ENCODE measurements at places on chromosomes 2 and 18.

- no peak for DNase-seq
Measured at GRCh38 chr2:54610700-54611099, 112.8 kb upstream of the EML6 start.

GRCh38 chr2:116820986-116821385, 993.5 kb upstream of the DDX18 start:
- DNase-seq: no peak

DNA sequence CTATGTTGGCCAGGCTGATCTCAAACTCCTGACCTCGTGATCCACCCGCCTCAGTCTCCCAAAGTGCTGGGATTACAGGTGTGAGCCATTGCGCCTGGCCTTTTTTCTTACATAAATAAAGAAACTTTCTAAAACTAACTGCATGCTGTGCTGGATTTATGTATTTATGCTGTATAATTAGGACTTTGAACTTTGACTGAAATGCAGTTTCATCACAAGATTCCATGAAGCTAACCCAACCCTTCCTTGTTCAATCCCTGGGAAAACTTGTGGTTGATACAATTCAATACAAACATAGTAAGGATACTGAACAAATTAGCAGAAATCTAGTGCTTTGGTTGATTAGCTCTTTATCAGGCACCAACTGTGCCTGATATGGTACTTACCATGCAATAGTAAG, 20.9 kb upstream of the SLC35F5 start:
- DNase-seq: no peak

- DNase-seq: no peak
Measured at GRCh38 chr2:73111073-73112025, 1.4 kb downstream of the RAB11FIP5 start.

GRCh38 chr2:86541334-86541733, 21.9 kb downstream of the CHMP3 start:
- DNase-seq: no peak

- DNase-seq: no peak
Measured at GRCh38 chr2:176488431-176488830, 219.2 kb downstream of the MTX2 start.

- DNase-seq: peak; percentile 62
Measured at GRCh38 chr2:64562148-64562784, 38.1 kb downstream of the AFTPH start.

GRCh38 chr2:9800975-9801726, 42.1 kb upstream of the TAF1B start:
- DNase-seq: peak; percentile 81

GRCh38 chr2:220648628-220649027, 923.5 kb downstream of the EPHA4 start:
- DNase-seq: no peak

DNA sequence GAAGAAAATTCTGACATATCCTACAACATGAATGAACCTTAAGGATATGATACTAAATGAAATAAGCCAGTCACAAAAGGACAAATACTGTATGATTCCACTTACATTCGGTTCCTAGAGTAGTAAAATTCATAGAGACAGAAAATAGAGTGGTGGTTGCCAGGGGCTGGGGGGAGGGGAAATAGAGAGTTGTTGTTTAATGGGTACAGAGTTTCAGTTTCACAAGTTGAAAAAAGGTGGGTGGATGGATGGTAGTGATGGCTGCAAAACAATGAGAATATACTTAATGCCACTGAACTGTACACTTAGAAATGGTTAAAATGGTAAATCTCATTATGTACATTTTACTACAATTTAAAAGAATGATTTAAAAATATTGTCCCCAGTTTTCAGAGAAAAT, 53.3 kb upstream of the NFU1 start:
- peak; percentile 34 for DNase-seq

DNA sequence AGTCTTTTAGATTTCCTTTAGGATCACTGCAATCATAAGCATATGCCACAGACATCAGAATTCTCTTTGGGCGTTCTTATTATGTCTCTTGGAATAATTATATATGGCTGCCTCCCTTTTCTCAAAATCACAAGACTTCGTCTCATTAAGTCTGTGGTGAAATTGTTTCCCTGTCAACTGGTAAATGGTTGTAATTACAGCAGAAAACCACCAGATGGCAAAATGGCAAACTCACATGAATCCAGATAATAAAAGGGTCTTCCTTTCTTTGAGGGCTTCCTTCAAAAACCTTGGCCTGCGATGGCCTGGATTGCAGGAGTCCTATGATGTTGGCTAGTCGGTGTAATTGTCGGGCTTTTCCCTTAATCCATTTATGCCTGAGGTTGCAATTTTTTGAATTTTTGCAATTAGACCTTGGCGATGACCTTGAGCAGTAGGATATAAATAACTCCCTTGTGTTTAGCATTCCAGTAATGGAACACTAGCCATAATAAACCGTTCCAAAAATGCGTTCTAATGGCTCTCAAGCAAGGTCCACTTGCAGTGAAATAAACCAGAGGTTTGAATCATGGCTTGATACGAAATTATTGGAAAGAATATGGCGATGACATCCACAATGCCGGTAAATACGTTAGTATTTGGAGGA, 656.4 kb downstream of the MBD2 start:
- DNase-seq: peak; percentile 9

DNA sequence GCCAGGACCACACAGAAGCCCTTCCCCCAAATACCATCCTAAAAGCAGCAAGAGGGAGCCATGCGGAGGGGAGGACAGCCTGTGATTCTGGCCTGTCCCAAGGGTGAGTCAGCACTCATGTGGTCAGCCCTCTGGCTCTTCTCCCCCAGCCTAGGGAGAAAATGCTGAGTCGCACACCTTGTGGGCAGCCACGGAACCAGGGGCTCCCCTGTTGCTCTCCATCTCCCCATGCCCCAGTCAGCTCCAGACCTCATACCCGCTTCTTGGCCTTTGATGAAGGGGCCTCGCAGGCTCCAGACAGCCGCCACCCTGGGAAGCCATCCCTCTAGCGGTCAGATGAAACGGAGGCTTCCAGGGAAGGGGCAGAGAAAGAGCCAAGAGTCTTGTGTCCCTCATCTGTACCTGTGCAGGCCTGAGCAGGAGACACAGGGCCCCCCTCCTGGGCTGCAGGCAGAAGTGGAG, 181.3 kb upstream of the SIX2 start:
- DNase-seq: no peak

DNA sequence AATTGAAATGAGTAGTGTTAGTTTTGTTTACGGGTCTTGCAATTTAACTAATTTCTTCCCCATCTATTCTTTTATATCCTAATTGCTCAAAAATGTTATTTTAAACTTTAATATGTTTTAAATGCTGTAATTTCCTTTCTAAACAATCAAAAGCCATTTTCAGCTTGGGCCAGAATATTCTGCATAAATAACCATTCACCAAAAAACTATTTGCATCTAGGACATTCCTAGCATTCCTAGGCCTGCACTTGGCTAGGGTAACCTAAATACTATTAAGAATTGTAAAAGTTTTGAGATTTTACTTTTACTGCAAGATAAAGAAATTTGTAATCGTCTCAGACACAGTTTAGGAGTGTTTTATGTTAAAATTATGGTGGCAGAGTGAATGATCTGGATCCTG, 7.8 kb upstream of the ETAA1 start:
- DNase-seq: no peak

DNA sequence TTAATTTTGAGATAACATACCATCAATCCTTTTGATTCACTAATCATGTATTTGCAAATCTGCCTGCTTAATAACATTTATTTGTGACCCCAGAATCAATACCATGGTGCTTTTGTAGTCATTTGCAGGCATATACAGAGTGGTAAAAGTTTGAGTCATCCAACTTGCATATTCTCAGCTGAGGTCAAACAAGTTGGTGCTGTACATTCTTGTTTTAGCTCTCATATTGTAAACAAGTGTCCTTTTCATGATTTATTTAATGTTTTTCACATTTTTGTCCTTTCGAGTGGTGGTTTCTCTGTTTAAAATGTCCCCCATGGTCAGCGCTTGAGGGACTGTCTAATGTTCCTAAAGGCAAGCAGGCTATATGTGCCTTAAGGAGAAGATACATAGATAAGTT, 17.5 kb downstream of the RAB27B start:
- DNase-seq: no peak

- DNase-seq: no peak
Measured at GRCh38 chr18:25144820-25145219, 207.1 kb downstream of the ZNF521 start.

DNA sequence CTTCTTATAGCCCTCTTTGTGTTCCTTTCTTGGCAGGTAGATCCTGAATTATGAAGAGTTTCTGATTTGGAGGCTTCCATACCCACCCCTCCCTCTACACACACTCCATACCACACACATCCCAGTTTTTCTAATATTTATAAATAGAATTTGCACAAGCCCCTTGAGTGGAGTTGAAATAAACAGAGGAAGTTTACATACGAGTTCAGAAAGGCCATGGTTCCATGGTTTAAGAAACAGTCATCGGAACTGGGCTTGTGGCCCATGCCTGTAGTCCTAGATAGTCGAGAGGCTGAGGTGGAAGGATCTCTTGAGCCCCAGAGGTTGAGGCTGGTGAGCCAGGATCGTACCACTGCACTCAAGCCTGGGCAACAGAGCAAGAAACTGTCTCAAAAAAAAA, 62.7 kb upstream of the TANC1 start:
- no peak for DNase-seq
